ENCODE measurements at places on chromosomes 16 and 17. TPM values are rescaled to one million over a fixed set of nuclear protein-coding genes. Genes with fewer than 3 reads are reported as not detected.

GRCh38 chr16:75108792-75109731 is 7.5 kb downstream of the LDHD start:
- peak; percentile 62 for ATAC-seq

- no peak for ATAC-seq
These were observed 39.7 kb downstream of the B9D1 start for GRCh38 chr17:19322861-19323260.

DNA sequence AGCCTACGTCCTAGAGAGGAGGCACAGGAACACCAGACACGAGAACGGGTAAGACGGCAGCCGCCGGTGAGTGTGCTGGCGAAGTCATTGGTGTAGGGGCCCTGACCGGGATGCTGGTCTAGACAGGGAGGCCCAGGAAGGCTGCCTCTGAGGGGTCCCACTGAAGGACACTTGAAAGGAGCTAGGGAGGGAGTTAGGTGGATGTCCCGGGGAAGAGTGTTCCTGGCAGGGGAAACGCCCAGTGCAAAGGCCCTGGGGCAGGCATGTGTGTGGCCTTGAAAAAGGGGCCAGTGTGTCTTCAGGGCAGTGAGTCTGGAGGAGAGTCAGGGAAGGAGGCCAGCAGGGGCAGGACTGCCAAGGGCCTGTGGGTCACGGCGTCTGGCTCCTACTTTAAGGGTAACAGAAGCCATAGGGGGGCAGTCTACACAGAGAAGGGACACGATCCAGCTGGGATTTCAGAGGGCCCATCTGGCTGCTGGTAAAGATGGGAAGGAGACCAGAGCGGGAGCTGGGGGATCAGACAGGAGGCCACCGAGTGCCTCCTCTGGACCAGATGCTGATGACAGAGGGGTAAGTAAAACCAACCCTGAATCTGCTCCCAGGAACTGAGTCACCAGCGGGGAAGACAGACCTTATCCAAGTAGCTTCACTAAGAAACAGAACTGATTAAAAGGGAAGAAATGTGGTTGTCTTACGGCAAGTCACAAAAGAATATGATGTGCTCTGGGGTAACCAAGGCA is 115.9 kb downstream of the LITAF start:
- no peak for ATAC-seq

DNA sequence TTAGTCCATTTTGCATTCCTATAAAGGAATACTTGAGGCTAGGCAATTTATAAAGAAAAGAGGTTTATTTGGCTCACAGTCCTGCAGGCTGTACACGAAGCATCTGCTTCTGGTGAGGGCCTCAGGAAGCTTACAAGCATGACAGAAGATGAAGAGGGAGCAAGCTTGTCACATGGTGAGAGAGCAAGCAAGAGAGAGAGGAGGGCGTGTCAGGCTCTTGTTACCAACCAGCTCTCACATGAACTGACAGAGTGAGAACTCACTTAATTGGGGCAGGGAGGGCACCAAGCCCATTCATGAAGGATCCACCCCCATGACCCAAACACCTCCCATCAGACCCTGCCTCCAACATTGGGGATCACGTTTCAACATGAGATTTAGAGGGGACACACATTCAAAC is 1.6 kb downstream of the CHCT1 start:
- ATAC-seq = no peak

GRCh38 chr17:20225162-20226115 is 216.3 kb downstream of the SPECC1 start:
- no peak for ATAC-seq

GRCh38 chr16:19690196-19690595 is 27.8 kb downstream of the KNOP1 start:
- ATAC-seq = peak; percentile 48

DNA sequence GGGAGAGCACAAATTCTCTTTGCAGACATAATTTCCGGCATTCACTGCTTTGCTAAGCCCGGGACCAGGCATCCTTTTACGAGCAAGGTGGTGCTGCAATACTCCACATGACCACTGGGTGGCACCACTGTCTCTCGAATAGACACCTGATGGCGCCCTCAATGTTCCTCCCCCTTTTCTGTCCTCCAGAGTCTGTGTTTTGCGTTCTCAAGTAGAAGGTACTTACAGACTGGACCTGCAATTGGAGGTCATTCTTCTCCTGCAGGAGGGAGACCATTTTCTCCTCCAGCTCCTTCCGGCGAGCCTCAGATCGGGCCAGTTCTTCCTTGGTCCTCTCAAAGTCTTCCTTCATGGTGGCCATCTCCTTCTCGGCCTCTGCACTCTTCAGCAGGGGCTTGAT is 45.2 kb downstream of the MYH13 start:
- ATAC-seq = peak; percentile 50

DNA sequence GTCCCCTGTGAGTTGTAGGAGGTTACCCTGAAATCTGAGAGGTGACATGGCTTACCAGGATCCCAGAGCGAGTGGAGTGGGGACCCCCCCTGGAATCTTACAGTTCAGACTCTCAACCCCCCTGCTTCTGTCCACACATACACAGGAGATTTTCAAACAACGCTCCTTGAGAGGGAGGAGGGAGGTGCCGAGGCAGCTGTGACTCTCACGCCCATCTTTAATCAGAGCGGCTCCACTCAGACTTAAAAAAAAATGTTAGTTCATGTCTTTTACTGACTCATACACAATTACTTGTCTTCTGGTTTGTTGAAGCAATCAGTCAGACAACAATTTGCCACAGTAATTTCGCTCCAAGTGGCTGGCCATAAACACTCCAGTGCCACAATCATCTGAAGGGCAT is 15.4 kb upstream of the TMEM220 start:
- ATAC-seq = peak; percentile 45

DNA sequence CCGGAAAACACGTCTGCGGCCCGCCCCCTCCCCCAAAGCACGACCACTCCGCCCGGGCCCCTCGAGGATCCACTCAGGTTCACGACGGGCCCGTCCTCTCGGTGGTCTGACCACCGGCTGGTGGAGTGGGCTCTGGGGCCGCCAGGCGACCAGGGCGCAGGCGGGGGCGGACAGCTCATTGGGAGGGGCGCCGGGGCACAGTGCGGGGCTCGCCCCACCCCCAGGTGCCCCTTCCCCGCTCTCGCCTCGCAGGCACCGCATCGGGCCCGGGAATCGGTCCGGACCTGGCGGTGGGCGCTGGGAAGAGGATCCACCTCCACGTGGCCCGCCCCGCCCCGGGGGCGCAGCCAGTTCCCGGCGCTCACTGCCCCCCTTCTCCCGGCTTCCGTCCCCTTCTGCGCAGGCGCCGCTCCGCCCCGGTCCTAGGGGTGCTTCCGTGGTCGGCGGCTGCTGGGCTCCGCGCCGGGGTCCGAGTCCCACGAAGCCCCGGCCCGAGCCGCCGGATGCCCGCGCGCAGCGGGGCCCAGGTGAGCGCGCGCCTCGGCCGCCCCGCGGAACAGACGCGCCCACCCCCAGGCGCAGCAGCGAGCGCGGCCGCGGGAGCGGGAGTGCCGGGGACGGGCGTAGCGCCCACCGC is at the start of gene MPG:
Gene MPG, plus strand, starts transcription at position 419 of the 637 bp plus-strand sequence. Its CDS starts 85 bp downstream, at position 504.
- ATAC-seq = peak; percentile 77

GRCh38 chr16:28010671-28011070 is 52.8 kb downstream of the GSG1L start:
- no peak for ATAC-seq

DNA sequence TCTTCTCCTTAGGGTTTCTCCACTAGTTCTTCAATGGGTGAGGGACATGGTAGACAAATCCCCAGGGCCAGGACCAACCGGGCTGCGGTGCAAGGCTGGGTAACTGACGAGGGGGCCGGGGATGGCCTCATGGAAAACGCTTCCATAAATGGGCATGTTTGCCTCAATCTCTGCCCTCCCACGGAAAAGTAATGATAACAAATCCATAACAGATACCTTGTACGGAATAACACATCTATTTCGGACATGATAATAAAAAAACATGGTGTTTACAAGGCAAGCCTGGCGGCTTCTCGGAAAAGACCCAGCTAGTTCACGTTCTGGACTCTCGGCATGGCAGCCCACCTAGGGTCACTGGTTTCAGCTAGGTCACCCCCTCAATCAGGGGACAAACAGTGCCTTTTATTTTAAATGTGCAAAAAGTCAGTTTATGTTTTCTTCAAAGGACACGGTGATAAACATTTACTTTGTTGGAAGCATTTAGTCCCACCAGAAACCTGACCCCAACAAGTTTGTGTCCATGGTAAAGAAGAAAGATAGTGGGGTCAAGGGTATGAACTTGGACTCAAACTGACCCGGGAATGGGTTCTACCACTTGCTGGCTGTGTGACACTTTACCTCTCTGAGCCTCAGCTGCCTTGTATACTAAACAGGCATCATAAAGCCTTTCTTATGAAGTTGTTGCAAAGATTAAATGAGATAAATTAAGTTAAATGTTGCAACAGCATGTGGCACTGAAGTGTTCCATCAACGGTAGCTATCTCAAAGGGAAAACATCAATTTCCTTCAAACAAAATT is 1.7 kb downstream of the MYH11 start:
- no peak for ATAC-seq

GRCh38 chr17:65220732-65221131 is 83.6 kb downstream of the RGS9 start:
- ATAC-seq = no peak

- peak; percentile 87 for ATAC-seq
These were observed 37.7 kb downstream of the RNF135 start for GRCh38 chr17:31008374-31009041.

DNA sequence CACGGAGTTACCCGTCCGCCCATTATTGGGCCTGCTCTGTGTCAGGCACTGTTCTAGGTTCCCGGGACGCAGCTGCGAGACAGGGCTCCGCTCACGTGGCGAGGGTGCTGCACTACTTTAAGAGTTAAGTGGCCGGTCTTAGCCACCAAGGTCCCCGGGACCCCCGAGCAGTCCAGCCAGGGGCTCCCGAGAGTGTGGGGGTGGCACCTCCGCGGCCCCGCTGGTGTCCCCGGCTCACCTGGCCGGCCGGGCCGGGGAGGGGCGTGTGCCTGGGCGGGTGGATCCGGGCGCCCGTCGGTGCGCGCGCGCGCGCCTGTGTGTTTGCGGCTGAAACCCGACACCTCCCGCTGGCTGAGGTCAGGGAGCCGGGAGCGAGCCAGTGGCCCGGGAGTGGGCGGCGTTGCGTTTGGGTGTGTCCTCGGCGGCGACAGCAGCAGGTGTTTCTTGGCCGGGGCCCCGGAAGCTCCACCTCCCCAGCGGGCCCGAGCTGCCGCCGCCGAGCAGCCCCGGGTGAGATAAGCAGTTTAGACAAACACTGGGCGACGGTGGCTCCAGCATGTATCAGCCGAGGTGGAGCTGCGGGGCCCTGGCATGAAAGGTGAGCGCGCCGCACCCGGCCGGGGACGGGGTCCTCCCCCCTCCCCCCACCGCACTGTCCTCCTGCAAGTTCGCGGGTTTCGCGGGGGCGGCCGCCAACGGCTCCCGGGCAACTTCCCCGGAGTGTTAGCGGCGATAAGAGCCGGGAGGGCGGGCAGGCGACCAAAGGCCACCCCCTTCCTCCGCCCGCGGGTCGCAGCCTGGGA is at the start of gene GSE1:
Gene GSE1, plus strand, starts transcription at position 522 of the 803 bp plus-strand sequence. Its CDS starts 70 bp downstream, at position 592.
- ATAC-seq = peak; percentile 64

DNA sequence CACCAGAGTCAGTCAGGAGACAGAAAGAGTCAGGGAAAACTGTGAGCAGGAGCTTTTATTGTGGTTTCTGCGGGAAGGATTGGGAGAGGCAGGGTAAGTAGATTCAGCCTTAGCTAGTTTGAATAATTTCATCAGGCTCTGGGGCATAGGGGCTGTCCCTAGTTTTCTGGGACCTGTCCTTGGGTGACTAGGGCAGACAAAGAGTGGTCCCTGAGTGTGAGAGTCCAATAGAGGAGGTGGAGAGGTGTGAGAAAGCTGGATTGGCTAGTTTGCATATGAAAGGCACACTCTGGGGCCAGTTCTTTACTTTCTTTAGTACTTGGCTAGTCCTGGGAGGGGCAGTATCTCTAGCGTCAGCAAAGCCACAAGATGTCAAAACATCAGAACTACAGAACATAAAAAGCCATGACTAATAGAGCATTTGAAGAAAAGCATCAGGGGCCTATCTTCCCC is 255.6 kb downstream of the HS3ST3A1 start:
- no peak for ATAC-seq

DNA sequence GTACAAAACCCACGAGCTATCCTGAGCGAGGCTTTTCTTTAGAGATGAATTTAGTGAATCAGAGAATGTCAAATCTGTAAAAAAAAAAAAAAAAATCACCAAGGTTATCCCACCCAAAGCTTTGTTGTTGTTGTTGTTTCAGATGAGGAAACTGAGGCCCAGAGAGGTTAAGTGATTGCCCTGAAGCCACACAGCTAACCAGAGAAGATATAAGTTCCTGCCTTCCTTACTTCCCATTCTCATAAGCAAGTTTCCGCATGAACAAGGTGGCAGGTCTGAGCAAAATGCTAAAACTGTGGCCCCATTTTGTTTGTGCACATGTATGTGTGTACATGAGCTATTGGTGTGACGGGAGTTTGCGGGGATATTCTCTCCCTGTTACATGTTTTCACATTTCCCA is 352.1 kb upstream of the ZFHX3 start:
- ATAC-seq = no peak

DNA sequence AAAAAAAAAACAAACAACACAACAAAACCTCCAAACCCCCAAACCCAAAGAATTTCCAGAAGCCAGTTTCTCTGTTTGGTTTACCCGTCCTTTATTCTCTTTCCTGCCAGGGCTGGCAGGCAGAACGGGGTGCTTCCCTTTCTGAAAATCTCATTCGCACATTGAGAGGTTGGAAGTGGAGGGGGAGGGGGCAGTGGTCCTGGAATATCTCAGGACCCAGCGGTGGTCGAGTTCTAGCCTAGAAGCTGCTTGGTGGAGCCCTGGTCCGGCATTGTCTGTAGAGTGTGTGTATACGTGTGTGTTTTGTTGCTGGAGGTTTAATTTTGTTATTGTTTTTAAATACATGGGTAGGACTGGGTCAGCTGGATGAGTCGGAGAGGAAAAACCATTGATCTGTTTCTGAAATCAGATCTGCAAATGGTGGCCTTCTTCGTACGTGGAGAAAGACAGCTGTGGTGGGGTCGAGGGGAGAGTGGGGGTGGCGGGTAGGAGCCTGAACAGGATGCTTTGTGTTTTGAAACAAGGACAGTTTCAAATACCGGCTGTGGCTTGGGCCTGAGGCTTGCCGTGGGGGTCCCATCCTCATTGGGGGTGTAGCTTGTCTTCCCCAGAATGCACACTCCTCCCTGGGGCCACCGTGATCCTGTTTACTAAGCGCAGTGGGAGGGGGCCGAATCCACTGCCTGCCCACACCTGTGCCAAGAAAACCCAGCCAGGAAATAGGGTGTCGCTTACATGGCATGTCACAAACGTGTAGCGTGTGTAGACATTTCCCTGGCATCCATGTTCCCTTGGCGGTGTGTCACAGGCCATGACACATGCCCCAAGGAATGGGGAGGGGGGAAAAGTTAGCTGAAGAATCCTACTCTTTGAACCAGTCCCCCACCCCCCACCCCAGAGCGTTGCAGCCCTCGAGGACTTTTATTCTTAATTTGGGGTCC is 1.6 kb downstream of the CMIP start:
- no peak for ATAC-seq

- peak; percentile 2 for ATAC-seq
These were observed 879 bp upstream of the ACSF2 start for GRCh38 chr17:50424996-50425681.

PIK3R5 gene
- 13.1 TPM for total RNA-seq

OTOP3 gene
- total RNA-seq = not detected

KCNJ16 gene
- not detected for total RNA-seq

CEMP1 gene
- not detected for total RNA-seq

KRTAP4-6 gene
- total RNA-seq = not detected

TBC1D28 gene
- total RNA-seq = not detected

ACSM3 gene
- 6.5 TPM for total RNA-seq

RANBP10 gene
- 8.7 TPM for total RNA-seq
